AG08396 (cell line): ENCODE measurements at places on chromosomes 1 and 21.

GRCh38 chr1:208201229-208201628 is 43.0 kb downstream of the PLXNA2 start:
- peak; percentile 85 for DNase-seq

- no peak for DNase-seq
Measured at GRCh38 chr1:56064705-56065104, 514.7 kb downstream of the PLPP3 start.

DNA sequence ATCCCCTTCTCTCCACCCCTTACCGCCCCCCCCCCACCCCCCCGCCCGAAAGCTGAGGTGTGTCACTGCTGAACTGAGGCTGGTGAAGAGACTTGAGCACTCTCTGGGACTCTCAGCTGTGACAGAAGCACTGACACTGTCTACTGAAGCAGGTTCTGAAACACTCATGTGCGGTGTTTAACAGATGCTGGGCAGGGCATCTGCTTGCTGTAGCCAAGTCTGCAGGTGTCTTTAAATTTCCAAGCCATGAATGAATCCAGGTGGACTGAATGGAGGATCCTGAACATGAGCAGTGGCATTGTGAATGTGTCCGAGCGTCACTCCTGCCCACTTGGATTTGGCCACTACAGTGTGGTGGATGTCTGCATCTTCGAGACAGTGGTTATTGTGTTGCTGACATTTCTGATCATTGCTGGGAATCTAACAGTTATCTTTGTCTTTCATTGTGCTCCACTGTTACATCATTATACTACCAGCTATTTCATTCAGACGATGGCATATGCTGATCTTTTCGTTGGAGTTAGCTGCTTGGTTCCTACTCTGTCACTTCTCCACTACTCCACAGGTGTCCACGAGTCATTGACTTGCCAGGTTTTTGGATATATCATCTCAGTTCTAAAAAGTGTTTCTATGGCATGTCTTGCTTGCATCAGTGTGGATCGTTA is at the start of gene GPR52:
Gene GPR52, plus strand, starts transcription at position 99 of the 665 bp plus-strand sequence. Its CDS starts 148 bp downstream, at position 247.
- DNase-seq: no peak

GRCh38 chr1:109547463-109548320 is 723 bp upstream of the GNAI3 start:
- no peak for DNase-seq

DNA sequence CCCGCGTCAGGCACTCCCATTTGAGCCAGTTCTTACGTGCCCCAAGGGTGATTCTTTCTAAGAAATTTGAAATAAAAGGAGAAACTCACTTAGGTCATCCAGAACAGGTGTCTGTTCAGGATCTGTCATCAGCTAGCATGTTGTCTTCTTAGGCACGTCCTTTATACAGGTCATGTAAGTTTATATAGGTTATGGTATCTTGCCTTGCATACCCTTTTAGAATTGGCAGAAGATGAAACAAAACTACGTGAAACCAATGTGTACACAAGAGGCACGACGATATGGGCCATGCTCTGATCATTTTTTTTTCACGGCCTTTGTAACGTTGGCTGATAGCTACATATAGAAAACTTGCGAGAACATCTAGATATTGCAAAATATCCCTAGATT is 579 bp upstream of the GTF2B start:
- no peak for DNase-seq

DNA sequence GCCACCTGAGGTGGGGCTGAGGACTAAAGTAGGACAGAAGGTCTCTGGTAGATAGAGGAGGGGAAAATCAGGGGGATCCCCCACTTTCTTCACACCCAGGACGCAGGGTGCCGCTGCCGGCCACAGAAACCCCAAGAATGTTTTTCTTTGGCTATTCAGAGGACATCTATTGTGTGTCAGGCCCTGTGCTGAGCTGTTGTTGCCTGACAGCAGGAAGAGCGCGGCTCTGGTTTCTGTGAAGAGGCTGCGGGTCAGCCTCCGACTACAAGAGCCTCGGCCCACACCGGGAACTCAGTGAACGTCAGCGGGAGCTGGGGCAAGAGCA is 407 bp upstream of the PIGV start:
- peak; percentile 34 for DNase-seq
